ENCODE measurements at places on chromosomes 13 and 19.
A peak's percentile ranks its signal among the peaks of the same experiment; 100 is the strongest.

GRCh38 chr13:113887700-113888201 is 23.9 kb upstream of the GAS6 start:
- DNase-seq = no peak

DNA sequence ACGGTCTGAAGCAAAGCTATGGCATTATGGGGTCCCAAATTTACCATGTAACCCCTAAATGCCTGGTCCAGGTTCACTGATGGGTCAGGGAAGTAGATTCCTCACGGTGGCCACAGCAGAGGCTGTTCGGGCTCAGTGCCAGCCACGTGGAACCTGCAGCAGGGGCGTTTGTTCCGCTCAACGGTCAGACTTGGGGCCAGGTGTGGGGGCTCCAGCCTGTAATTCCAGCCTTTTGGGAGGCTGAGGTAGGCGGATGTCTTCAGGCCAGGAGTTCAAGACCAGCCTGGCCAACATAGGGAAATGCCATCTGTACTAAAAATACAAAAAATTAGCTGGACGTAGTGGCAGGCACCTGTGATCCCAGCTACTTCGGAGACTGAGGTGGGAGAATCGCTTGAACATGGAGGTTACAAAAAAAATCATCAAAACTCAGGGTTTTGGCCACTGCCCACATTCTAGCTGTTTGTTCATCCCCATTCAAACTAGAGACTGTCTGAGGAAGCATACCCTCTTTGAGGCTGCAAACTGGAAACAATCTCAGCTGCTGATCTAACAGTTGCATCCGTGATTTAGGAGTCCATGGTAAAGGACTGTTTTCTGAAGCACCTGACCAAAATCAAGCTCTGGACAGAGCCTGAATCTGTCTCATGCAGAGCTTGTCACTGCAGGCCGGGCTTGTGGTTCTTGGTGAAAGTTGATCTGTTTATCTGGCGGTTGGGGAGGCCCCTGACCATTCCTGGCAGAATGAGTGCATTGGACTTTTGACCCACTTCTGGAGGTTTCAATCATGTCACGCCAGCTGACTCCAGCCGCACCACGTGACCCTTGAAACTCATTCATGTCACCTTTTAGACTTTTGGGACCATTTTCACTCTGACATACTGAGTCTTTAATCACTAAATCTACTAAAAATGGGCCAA is 30.2 kb upstream of the ZNF331 start:
- DNase-seq = no peak

DNA sequence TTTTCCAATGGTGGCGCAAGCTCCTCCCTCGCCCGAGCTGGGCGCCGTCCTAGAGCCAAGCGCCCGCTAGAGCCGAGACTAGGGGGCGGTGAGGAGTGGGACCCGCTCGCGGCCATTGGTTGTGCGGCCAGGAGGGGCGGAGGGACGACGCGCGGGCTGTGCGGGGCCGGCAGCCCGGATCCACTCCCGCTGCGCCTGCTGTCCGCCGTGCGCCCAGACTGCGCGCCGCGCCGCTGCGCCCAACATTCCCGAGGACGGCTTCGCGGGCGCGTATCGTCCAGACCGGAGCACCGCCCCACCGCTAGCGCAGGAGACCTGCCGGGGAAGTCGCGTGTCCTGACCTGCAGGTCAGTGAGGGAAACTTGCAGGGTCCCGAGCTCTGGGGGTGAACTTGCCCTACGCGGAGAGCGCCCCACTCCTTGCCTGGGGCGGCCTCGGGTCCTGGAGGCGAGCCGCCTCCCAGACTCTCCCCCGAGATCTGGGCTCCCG is at the start of gene SERTM1:
Gene SERTM1 (plus strand): TSS at position 183 of the 489 bp plus-strand sequence. CDS start 21,059 bp downstream, outside the sequence.
- DNase-seq = no peak

DNA sequence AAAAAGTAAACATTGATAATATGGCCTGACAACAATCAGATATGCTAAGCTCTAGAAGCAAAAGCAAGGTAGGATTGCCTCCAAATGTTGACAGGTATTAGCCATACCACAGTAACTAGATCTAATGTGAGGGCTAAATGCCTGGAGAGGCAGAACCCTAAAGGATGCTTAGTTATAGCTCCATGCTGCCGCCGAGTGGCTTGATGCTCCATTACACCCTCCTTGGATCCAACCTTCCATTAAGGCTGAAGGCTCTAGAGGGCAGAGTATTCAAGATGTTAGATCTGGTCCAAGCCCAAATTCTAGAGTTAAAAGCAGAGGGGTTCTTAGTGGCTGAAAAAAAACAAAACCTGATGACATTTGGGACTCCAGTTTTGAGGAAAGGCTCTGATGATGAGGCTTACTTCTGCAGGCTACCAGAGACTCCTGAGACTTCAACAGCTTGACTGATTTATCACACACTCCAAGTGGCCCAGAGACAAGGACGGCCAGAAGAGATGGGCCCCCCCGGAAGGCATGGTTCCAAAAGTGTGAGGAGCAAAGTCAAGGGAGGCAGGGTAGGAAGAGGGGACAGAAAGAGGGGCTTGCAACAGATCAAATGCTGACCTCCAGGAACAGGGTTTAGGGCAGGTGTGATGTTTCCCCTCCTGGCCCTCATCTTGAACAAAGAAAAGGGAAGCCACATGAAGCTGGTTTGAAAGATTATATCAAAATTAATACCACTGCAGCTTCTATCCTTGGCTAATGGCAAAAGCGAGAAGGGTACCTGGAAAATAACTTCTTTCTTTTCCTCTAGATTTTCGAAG is 21.9 kb upstream of the CPB2 start:
- DNase-seq = peak; percentile 66

DNA sequence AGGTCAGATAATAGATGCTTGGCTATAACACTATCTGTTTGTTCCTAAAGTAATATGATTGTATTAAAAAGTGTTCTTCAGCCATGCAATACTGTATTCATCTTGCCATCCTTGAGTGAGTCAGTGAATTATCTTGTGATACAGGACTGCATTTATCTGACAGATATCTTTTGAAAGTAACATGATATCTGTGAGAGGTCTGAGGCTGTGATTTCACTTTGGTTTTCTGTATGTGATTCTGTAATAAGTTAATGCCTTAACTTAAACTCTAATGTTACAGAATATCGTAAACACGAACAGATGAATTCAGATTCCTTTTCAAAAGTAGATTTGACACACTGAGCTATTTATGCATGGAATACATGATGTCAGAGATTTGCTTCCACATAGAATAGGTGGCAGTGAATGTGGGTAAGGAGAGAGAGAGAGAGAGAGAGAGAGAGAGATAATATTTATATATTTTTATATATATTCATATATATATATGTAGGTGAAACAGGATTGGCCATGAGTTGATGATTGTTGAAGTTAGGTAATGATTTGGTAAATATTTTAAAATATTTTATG is 97.9 kb upstream of the RNF113B start:
- no peak for DNase-seq

GRCh38 chr13:30463787-30464495 is 1.8 kb downstream of the HMGB1 start:
- peak; percentile 46 for DNase-seq

GRCh38 chr19:7618348-7618747 is 11.0 kb downstream of the XAB2 start:
- no peak for DNase-seq

- no peak for DNase-seq
These were observed 16.2 kb upstream of the FOXO1 start for GRCh38 chr13:40682449-40683240.

DNA sequence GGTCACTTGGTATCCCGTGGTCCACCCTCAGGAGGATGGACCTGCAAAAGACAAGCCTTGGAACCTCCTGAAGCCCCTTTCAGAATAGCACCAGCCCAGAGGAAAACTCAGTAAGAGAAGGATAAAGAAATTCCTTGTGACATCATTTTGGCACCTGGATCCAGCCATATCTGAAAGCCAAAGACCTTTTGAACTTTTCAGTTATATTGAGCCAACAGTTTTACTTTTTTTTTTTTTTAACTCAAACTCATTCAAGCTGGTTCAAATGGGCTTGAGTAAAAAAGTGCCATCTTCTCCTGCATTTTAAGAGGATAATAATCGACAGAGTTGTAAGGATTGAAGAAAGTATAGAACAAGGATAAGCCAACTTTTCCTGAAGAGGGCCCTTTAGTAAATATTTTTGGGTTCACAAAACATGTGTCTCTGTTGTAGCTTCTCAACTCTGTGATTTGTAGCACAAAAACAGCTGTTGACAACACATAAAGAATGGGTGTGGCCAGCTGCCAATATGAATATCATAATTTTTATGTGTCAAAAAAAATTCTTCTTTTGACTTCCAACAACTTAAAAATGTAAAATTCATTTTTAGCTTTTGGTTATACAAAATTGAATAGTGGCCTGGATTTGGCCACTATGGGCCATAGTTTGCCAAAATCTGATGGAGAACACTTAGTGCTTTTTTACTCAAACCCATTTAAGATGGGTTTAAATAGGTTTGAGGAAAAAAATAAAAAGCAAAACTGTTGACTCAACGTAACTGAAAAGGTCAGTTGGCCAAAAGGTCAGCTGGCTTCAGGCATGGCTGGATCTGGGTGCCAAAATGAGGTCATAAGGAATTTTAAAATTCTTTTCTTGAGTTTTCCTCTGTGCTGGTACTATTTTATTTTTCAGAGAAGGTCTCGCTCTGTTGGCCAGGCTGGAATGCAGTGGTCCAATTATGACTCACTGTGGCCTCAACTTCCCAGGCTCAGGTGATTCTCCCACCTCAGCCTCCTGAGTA is 50.7 kb downstream of the ACSBG2 start:
- DNase-seq = no peak

- no peak for DNase-seq
These were observed 275.1 kb downstream of the DCLK1 start for GRCh38 chr13:35856084-35856483.

- DNase-seq = peak; percentile 48
These were observed 66.6 kb upstream of the XPO4 start for GRCh38 chr13:20969182-20969581.

DNA sequence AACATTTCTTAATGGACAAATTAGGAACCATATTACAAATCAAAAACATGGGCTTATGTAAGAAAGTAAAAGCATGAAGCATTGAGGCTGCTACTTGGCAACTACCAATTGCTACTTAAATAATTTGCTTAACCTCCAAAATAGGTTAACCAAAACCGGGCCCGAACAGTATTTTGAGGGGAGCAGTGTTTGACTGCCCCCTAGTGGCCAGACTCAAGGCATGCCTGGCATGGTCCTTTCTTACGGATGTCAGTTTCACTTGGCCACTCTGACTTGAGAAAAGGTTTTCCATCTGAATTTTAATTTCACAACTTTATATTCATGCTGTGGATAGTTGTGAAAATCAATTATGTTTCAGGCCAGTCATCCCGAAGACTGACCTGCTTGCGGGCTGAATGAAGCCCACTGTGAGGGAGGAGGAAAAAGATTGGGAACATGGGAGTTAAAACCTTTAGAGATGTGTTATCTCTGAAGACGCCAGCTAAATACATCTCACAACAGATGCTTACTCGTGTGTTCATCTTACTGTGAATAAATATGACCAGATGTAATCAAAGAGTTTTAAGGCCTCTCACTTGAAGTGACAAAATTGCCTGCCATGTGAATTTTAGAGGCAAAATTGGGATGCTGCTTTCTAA is 2.9 kb downstream of the RXFP2 start:
- peak; percentile 14 for DNase-seq

GRCh38 chr19:18008814-18009213 is 844 bp downstream of the ARRDC2 start:
- DNase-seq = no peak

DNA sequence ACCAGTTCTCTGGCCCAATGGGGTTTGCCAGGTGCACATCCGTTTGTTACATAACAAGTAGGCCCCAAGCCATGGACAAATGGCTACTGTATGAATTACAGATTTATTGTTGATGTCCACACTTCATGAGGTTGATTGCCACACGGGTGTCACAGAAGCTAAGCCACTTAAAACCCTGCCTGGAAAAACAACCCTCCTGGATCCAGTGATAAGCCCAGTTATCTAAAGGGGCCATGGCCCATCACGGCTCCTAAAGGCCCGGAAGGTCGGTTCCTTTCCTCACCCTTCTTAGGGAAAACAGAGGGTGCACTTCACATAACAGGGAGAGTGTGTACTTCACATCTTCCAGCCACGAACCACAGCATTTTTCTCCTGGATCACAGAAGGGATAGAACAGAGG is 4.1 kb downstream of the TMEM272 start:
- DNase-seq = no peak

- no peak for DNase-seq
These were observed 113.6 kb upstream of the MBNL2 start for GRCh38 chr13:97108530-97108900.

DNA sequence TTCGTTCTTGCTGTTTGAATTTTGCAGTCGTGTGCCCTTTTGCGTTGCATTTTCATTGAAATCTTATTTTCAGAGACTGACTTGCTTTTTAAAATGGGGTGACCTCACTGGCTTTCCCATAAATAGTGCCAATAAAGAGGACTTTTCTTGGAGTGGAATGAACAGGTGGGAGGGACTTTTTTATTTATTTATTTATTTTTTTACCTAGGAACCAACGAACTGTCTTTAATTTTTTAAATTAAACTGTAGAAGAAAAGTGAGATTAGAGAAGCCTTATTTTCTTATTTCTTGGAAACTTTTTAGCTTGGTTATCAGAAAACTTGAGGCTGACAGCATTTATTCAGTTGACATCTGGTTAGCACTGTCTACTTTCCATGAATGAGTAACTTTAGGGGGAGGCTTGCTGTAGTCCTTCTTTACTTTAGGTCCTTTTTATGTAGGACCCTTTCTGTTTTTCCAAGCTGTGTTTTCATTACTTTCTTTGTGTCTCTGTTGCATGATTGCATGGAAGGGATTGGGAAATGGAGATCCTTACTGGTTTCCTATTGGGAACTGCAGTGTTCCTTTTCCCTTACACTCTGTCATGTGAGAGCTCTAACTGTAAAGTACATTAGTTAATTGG is 1.7 kb downstream of the SLAIN1 start:
- DNase-seq = no peak

DNA sequence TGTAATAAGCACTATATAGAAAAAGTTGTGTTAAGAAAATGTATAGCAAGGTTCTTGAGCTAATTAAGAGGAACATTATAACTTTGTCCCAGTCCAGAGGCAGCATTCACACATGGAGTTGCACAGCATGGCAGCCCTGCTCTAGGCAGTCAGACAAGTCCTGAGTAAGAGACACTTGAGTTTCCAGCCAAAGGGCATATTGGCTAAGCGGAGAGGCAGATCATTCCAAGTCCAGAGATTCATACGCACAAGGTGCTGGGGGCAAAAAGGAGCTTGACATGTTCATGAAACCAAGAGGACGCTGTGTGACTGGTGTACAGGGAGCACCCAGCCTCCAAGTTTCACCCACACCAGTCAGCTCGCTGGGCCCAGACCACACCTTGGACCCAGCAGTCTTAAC is 232.6 kb upstream of the IPO5 start:
- no peak for DNase-seq
